ENCODE measurements at places on chromosomes 2 and 18.

DNA sequence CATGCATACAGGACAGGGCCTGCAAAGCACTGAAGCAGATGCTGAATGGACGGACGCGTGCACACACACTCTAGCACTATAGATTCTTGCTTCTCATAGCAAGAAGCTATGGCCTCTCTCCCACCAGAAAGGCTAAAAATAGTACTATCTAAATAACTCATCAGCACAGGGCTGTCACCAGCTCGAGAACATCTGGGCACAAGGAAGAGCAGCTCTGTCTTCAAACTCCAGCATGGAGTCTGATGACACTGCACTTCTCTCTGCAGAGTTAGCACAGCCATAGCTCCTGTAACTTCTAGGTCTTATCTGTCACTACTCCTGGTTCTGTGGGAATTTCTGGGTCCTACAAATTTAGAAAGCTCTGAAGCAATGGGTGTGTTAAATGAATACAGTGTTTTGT lies 123.5 kb downstream of the MYO5B start:
- no peak for DNase-seq

GRCh38 chr2:219520079-219520478 lies 5.8 kb downstream of the ASIC4 start:
- DNase-seq, result no peak

- no peak for DNase-seq
Observed at GRCh38 chr2:237464757-237465391, 22.2 kb upstream of the MLPH start.

- DNase-seq, result no peak
Observed at GRCh38 chr2:150903055-150903454, 358.6 kb downstream of the RBM43 start.

GRCh38 chr2:128563348-128563687 lies 244.7 kb upstream of the HS6ST1 start:
- DNase-seq, result peak; percentile 41

- DNase-seq, result no peak
Observed at GRCh38 chr2:46171996-46172546, 125.1 kb upstream of the EPAS1 start.

- DNase-seq, result no peak
Observed at GRCh38 chr2:109655287-109655686, 41.1 kb downstream of the SOWAHC start.

- no peak for DNase-seq
Observed at GRCh38 chr2:134491771-134492441, 226.9 kb downstream of the TMEM163 start.

- no peak for DNase-seq
Observed at GRCh38 chr2:9592699-9593098, 37.1 kb upstream of the ADAM17 start.

DNA sequence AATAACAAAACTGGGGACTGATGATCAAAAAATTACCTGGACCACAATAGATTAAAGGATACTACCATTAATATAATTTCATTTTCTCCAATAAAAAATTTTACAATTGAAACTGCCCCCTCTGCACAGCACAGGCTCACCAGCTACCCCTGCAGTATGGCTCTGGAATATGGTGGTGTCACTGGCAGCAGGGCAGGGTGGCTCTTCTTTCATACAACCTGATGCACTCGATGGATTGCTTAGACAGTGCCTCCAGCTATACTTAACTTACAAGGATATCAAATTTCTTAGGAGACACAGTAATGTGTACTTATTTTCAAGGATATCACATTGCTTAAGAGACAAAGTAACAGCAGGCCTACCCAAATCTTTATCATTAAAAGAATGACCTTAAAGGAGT lies 124.0 kb downstream of the PRELID3A start:
- DNase-seq, result no peak

DNA sequence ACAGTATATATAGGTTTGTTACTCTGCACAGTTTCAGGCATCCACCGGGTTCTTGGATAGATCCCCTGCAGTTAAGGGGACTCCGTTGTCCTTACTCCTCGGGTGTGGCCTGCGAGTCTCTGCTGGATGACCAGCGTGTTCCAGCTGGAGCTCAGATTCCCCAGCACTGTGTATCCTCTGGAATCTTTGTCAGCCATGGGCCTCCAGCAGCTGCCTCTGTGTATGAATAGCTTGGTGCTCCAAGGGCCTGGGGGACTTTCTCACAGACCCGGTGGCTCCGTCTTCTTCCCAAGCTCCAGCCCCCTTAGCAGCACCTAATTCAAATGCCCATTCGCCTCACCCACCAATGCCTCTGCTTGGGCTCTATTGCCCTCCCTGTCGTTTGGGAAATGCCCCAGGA lies 6.3 kb downstream of the ANO7 start:
- DNase-seq, result no peak

GRCh38 chr18:8253944-8254343 lies 355.3 kb upstream of the RAB12 start:
- no peak for DNase-seq

- DNase-seq, result no peak
Observed at GRCh38 chr2:31075431-31075830, 62.8 kb downstream of the GALNT14 start.

GRCh38 chr2:182642328-182642727 lies 73.7 kb upstream of the DNAJC10 start:
- DNase-seq, result no peak

GRCh38 chr2:164722616-164723338 lies 101.5 kb upstream of the GRB14 start:
- DNase-seq, result no peak

GRCh38 chr2:15074319-15074718 lies 441.8 kb downstream of the LRATD1 start:
- DNase-seq, result no peak

DNA sequence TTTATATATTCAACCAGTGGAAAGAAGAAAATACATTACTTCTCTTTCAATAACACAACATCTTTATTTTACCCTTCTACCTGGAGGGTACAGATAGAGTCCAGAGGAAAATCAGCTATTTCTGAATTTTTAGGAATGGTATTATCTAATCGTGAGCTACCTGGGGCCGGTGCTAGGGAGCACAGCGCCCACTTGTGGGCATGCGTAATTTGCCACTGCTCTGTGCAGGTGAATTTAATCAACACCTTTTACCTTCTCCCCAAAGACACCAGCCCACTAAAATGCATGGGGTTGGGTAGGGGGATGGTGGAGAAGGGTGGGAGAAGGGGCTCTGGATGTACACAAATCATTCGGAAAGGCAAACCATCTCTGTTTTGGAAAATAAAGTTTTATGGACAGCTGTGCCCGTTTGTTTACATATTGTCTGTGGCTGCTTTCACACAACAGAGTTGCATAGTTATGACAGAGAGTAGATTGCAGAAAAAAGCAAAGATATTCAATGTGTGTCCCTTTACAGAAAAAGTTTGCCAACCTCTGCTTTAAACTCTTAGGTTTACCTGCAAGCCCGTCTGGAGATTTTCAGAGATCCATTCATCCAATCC lies 51.5 kb upstream of the DCC start:
- no peak for DNase-seq

- DNase-seq, result no peak
Observed at GRCh38 chr2:108403494-108403893, 25.7 kb downstream of the SULT1C4 start.

DNA sequence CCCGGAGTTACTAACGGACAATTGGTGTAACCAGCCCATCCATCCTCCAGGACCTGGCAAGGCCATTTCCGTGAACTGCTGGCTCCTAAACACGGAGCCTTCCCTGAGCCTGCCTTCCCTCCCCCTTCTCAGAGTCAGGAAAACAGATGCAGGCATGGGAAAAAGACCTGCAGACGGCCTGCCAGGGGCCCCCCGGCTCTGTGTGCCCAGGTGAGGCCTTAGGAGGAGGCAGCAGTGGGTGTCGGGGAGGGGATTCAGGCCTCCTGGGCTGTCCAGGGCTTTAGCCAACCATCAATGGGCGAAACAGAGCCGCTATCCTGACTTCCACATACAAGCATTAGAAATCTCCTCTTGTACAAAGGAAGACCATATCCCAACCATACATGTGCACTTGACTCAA lies 68.3 kb upstream of the BOD1L2 start:
- no peak for DNase-seq

GRCh38 chr2:162090109-162090508 lies 16.1 kb upstream of the DPP4 start:
- no peak for DNase-seq

DNA sequence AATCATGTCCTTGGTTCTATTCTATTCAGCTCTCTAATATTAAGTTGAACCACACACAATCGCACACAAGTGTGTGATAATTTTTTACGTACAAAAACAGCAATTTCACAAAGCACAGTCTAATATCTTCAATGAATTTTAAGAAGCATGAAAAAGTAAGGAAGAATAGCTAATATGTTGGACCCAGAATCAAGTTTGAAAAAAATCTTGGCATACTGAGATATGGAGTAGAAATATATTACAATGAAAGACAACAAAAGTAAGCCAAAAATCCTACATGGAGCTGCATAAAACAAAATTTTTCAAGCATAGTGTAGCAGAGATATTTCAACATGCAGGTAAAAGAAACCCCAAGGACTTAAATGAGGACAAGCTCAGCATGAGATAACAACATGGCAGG lies 219.1 kb upstream of the RND3 start:
- no peak for DNase-seq

DNA sequence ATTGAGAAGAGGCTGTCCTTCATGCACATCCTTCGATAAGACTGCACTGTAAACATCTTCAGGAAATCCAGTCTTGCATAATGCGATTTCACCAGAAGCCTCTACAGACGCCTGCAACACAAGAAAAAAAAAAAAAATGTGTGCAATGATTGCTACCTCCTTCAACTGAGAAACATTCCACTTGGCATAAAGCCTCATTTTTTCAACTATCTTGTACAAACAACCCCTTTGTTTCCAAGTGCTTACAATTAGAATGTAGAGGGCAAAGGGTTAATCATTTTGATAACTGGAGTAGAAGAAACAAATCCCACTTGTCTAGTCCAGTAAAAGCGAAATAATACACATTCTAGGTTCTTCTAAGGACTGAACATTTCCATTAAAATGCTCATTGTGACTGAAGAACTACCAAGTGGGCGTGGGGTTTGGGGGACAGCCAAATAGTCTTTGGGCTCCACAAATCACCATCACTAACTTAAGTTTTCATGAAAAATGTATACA lies 29.2 kb downstream of the CDH2 start:
- peak; percentile 61 for DNase-seq

- DNase-seq, result no peak
Observed at GRCh38 chr2:8514796-8515758, 166.8 kb upstream of the ID2 start.

DNA sequence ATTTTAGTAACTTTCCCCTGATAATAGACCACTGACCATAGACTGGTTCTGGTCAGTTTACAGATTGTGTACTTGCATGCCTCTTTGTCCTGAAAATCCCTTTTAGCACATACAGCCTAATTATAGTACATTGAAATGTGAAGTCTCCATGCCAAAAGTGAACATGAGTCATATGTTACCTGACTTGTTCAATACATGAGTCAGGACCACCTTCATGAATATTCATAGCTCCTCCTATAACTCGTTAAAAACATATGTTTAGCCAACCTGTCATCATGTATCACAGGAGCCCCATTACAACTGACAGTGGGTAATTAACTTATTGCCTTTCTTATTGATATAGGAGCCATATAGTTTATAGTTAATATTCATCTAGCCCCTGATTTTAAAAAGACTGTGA lies 78.6 kb downstream of the SH3YL1 start:
- DNase-seq, result no peak

DNA sequence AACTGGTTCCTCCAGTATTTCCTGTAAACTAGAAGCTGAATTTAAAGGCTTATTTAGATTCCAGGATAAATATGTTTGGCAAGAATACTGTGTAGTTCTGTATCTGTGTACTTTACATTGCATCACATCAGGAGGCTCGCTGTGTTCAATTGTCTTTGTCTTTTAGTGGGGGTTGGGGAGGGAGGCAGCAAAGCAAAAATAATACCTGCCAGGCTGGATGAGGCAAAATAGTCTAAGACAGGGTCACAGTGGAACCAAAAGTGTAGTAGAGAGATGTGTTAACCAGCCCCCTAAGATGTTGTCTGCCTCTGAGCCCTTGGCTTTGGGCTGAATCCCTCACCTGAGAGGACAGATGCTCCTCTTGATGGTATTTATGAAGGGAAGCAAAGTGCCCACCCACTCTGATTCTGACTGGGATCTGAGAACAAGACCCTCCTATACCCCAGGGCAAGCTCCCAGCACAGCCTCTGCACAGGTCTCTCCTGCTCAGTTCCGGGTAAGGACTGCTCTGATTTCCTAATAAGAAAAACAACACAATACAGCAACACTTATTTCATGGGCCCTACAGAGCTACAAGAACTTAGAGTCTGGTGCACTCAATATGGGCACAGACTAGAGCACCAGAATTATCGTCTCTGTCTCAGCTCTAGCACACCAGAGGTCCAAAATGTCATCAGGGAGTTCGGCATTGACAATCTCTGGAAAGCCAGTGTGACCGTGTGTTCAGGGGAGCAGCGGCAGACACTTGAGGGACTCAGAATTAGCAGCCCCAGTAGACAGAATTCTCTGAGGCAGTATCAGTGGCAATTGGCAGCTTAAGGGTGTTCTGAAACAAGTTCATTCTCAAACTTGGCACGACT lies 7.2 kb upstream of the AFTPH start:
- DNase-seq, result no peak

DNA sequence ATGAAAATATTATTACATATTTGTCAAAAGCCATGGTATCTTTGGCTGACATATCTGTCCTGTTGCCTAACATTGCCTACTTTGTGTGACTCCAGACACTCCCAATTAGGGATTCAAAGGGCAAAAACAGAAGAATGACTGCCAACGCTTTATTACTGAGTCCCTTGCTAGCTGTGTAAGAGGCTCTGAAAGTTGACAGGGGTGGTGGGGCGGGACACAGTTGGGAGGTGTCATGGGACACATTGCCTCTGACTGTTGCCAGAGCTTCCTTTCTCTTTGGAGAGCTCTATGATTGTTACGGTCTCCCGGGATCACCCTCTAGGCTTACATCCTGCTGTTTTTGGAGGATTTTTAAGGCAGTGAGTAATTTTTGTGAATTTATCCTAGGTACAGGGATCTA lies 249.6 kb upstream of the ACVR2A start:
- no peak for DNase-seq

DNA sequence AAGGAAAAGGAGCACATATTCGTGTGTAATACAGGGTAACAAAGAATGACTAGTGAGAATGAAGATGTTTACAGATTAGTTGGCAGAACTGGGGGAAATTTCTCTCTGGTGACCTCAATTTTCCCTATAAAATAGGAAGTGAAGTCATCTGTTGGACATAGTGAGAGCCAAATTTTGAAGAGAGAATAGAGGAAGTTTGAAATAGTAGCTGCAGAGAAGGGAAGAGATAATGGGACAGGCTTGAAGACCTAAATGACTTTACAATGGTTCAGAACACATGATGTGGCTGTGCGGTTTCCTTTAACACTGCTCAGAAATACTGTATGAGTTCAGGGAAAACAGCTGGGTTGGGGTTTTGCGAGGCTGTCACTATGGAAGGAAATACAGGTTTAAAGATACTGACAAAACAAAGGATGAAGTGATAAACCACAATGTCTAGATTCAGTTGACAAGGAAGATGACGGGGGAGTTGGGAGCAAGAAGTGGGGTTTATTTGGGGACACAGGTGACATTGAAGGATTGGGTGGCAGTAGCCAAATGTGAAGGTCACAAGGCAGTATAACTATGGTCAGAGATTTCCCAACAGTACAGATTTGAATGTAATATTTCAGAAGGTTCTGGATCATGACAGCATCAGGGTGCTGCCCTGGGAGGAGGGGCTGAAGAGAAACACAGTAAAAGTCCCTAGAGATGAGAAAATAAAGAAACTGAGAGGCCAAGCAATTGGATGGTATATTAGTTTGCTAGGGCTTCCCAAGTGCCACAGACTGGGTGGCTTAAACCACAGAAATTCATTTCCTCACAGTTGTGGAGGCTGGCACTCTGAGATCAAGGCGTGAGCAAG lies 82.6 kb upstream of the TANK start:
- no peak for DNase-seq

- DNase-seq, result no peak
Observed at GRCh38 chr18:74310411-74310810, 5.2 kb upstream of the C18orf63 start.
